ENCODE measurements at places on chromosomes 2 and 18. TPM values are rescaled to one million over a fixed set of nuclear protein-coding genes. Genes with fewer than 3 reads are reported as not detected.

DNA sequence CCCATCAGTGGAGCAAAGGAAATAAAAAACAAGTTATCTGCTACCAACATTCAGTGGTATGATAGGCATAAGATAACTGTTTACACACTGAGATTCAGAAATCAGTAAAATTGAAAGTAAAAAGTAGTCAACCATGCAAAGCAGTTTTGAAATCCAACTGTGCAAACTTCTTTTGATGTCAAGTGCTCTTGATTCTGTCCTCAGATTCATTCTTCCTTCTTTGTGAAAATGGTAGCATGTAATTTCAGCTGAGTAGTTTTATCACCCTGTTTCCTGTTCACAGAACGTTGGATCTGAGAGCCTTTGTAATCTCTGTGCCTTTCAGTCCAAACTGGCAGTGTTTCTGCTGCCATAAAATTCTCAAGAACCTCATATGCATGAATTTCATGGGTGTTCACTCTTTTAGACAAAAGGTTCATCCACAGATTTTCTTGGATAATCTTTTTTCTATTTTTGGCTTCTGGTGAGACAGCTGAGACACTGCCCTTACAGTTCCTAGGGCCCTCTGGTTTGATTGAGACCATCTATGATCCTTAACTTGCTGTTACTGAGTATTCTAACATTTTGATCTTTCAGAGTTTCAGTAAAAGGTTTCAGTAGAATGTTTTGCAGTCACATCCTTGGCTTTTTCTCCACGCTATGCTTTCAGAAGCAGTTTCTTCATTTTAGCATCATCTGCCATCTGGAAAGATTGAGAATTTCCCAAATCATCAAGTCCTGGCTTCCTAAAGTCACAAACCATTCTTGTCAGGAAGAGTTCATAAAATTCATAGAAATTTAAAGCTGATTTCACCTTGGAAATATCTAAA, 272.3 kb upstream of the EPHA4 start:
- H3K27ac ChIP-seq: no peak overlapping the region
- no peaks in the 10 kb centered on the region for H3K27me3 ChIP-seq
- DNase-seq: no peak
- no peaks in the 10 kb centered on the region for H3K4me1 ChIP-seq
- H3K36me3 ChIP-seq: no peaks in the 10 kb centered on the region

GRCh38 chr18:6734726-6735430, 5.4 kb downstream of the ARHGAP28 start:
- H3K4me3 ChIP-seq: no peak overlapping the region
- no peaks in the 10 kb centered on the region for H3K4me1 ChIP-seq

DNA sequence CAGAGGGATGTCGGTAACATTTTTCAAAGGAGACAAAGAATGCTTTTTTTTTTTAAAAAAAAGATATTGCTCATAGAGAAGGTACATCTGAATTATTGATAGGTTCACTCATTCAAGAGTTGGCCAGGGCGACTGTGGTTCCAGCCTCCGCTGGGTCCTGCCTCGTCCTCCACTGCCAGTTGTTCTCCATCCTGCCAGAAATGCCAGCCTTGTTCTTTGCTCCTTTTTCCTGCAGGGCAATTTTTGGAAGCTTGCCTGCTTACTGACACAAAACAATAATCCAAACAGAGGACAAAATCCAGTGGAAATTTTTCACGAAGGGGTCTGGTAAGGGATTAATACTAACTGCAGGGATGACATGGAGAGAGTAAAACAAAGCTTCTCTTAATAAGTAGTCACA, 1113.0 kb downstream of the CBLN2 start:
- H3K4me1 ChIP-seq: no peaks in the 10 kb centered on the region
- no peak overlapping the region for H3K27ac ChIP-seq
- no peaks in the 10 kb centered on the region for H3K27me3 ChIP-seq
- no peak overlapping the region for H3K4me3 ChIP-seq
- H3K36me3 ChIP-seq: no peaks in the 10 kb centered on the region

DNA sequence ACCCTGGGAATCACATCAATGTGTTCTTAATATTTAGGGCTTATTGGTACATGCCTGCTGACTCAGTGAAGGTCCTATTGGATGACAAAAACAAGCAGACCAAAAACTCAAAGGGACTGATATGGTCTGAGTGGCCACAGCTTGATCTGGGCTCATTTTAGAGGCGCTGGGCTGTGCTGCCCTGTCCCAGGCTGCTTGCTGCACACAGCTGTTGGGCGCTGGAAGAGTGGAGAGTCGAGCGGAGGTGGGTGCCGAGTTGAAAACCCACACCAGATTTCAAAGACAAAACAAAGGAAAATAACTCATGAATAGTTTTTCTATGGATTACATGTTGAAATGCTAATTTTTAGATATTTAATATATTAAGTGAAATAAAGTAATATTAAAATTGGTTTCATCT, 68.5 kb downstream of the LONRF2 start:
- no peak overlapping the region for H3K4me3 ChIP-seq
- H3K27ac ChIP-seq: no peak overlapping the region
- H3K36me3 ChIP-seq: no peaks in the 10 kb centered on the region
- no peaks in the 10 kb centered on the region for H3K4me1 ChIP-seq
- no peak for DNase-seq

GRCh38 chr18:6741786-6742185, 12.3 kb downstream of the ARHGAP28 start:
- H3K27ac ChIP-seq: no peak overlapping the region
- H3K27me3 ChIP-seq: no peaks in the 10 kb centered on the region
- H3K36me3 ChIP-seq: no peaks in the 10 kb centered on the region

DNA sequence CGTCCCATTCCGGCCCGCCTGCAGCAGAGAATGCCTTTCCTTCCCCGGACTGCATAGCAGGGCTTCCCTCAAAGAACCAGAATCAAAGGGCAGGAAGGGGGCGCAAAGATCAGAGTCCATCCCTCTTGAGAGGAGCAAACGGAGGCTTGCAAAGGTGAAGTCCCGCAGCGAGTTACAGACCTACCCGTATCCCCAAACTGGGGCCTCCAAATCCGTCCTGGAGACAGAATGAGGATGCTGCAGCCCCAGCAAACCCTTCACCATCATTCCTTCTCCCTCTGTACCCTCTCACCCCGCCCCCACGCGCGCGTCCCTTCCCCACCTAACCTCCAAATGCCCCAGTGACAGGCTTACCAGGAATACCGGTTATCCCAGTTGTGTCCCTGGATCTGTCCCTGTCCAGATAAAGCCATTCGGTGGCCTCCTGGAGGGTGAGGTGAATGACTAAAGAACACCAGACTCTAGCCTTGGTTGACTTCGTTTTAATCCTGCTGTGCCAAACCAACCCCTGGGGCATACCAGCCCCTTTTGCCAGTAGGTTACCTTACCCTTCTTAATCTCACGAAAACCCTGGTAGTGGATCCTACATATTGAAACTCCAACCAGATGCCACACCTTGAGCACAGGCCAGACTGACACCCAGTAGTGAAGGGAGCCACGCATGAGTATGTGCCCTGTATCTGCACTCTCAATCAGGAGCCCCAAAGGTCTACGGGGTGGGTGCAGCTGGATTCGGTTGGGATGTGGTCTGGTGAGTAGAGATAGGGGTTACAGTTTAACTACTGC, 961 bp upstream of the SLC40A1 start:
- peak; percentile 86 for DNase-seq
- H3K27me3 ChIP-seq: no peaks in the 10 kb centered on the region
- H3K4me3 ChIP-seq: peak overlapping the region; percentile 74
- peaks cover 32% of the 10 kb centered on the region for H3K4me1 ChIP-seq
- H3K27ac ChIP-seq: peak overlapping the region; percentile 96

GRCh38 chr2:141038341-141038740, 1092.5 kb downstream of the LRP1B start:
- no peak overlapping the region for H3K4me3 ChIP-seq
- DNase-seq: no peak
- H3K4me1 ChIP-seq: no peaks in the 10 kb centered on the region
- H3K27ac ChIP-seq: no peak overlapping the region
- H3K27me3 ChIP-seq: no peaks in the 10 kb centered on the region

DNA sequence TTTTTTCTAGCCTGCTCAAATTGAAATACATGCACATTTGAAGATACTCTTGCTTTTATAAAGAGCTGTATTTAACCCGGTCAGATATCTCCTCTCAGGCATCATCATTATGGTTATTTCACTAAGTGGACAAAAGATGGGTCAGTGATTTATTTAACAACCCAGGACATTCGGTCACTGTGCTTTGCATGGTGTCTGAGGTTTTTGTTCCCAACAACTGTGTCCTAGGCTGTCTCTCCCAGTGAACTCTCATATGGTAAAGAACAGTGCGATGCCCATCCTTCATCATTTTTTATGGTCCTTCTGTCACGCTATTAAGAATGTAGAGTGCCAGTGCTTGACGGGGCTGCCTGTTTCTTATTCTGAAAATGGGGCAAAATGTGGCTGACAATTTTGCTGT, 372.4 kb downstream of the PTPRM start:
- no peaks in the 10 kb centered on the region for H3K36me3 ChIP-seq
- no peaks in the 10 kb centered on the region for H3K4me1 ChIP-seq
- DNase-seq: no peak
- H3K4me3 ChIP-seq: no peak overlapping the region

GRCh38 chr2:106095478-106096298, 98.4 kb downstream of the UXS1 start:
- peaks cover 60% of the 10 kb centered on the region for H3K36me3 ChIP-seq
- no peaks in the 10 kb centered on the region for H3K27me3 ChIP-seq
- no peak overlapping the region for H3K27ac ChIP-seq
- DNase-seq: no peak

DNA sequence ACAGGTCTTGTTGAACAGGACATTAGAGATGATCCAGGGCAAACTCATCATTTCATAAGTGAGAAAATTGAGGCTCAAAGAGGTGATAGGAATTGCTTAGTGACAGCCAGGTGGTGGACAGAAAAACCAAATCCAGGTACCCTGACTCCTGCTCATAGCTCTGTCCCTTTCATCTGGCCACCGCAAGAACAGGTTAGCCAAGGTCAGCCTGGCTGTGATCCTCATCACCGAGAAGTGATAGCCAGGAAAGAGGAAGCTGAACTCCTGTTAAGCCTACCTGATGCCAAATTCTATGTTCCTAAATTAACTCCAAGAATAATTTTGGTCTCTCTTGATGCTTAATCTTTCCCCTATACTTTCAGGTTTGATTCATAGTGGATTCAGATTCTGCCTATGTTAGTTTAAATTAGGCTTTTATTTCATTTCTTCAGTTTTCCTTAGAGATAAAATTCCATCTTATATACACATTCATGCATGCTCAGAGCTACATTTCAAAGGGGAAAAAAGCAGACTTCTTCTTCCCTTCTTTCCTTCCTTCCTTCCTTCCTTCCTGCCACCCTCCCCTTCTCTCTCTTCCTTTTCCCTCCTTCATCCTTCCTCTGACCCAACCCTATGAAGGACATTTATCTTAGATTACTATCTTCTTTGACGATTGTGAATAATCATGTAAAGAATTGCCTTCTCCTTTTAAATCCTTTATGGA, 17.3 kb upstream of the CRIM1 start:
- no peak for DNase-seq
- H3K4me1 ChIP-seq: no peaks in the 10 kb centered on the region
- no peak overlapping the region for H3K4me3 ChIP-seq
- H3K27ac ChIP-seq: no peak overlapping the region
- H3K27me3 ChIP-seq: no peaks in the 10 kb centered on the region

DNA sequence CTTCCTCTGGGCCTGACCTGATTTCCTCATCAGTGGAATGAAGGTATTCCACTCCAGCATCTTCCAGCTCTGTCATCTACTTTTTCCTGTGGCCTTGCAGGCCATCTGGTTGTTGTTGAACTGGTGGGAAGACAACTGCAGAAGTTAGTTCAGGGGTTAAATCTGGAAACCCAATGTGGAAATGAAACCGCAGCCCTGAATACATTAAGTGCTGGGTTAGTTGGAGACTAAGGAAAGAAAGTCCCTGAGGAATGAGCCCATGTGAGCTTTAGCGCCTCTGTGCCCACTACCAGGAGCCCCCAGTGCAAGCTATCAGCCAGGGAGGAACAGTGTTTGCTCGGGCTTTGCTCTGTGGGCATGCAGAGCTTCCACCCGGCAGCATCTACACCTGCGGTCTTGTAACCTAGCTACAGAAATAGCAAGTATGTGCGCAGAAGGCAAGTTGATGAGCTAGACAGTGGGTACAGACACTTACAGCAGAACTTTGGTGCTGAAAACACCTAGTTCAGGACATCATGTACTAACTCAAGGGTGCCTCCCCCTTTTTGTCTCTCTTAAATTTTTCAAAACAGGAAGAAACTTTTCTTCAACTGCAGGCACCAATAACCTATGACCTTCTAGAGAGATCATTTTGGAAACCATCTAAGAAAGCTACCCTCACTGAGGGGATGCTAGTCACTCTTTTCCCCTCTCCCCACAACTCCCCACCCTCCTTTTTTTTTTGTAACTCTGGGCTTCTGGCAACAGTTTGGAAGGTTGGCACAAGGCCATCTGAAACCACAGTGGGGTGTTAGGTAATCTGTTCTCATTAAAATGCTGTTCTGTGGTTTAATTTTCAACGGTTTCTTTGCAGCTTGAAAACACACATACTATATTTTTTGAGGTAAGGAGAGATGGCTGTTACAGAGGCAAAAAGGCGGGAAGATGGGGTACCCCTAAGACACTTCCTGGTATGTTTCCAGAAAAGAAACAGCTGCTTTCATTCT, 18.3 kb upstream of the CXCR4 start:
- no peaks in the 10 kb centered on the region for H3K36me3 ChIP-seq
- H3K4me3 ChIP-seq: no peak overlapping the region
- H3K27me3 ChIP-seq: peaks cover 4% of the 10 kb centered on the region
- no peak overlapping the region for H3K27ac ChIP-seq
- DNase-seq: no peak

GRCh38 chr2:215540658-215541057, 104.8 kb upstream of the FN1 start:
- H3K4me1 ChIP-seq: no peaks in the 10 kb centered on the region
- H3K4me3 ChIP-seq: no peak overlapping the region
- no peaks in the 10 kb centered on the region for H3K36me3 ChIP-seq
- H3K27me3 ChIP-seq: no peaks in the 10 kb centered on the region

DNA sequence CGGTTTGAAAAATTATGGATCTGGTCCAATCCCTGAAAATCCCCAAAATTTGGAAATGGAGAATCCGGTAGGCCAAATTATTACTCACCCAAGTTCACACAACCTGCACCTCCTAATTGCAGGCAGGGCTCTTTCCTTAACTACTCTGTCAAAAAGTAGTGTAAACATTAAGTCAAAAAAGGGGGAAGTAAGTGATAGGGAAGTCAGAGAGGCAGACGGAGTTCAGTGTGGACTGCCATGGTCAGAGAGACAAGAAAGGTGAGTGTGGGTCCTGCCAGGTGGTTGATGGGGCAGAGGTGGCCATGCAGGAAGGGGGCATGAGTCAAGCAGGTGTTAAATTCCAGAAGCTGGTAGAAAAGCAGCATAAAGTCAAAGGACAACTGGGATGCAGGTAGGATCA, 104.7 kb upstream of the STPG4 start:
- DNase-seq: no peak
- H3K36me3 ChIP-seq: no peaks in the 10 kb centered on the region
- H3K4me1 ChIP-seq: peaks cover 8% of the 10 kb centered on the region
- no peak overlapping the region for H3K27ac ChIP-seq
- no peaks in the 10 kb centered on the region for H3K27me3 ChIP-seq

GRCh38 chr2:231929961-231930592, 3.9 kb upstream of the NPPC start:
- peaks cover 55% of the 10 kb centered on the region for H3K27me3 ChIP-seq
- no peak for DNase-seq
- H3K36me3 ChIP-seq: no peaks in the 10 kb centered on the region
- H3K4me3 ChIP-seq: no peak overlapping the region
- peaks cover 7% of the 10 kb centered on the region for H3K4me1 ChIP-seq
- no peak overlapping the region for H3K27ac ChIP-seq

GRCh38 chr2:178630581-178630980, 150.3 kb downstream of the PLEKHA3 start:
- H3K27me3 ChIP-seq: no peaks in the 10 kb centered on the region
- no peaks in the 10 kb centered on the region for H3K4me1 ChIP-seq
- DNase-seq: no peak
- H3K4me3 ChIP-seq: no peak overlapping the region
- no peak overlapping the region for H3K27ac ChIP-seq

The LBX2 gene
- polyA plus RNA-seq: 47.8 TPM

The SLC19A3 gene
- 80.8 TPM for polyA plus RNA-seq

The EPB41L3 gene
- 65.5 TPM for polyA plus RNA-seq

The ADAM23 gene
- 3.3 TPM for polyA plus RNA-seq

The CD28 gene
- 1.5 TPM for polyA plus RNA-seq

Measured in large intestine (tissue), 12 donors.